Endothelial cell (in vitro differentiated cells): ENCODE measurements at places on chromosomes 2 and 18.

DNA sequence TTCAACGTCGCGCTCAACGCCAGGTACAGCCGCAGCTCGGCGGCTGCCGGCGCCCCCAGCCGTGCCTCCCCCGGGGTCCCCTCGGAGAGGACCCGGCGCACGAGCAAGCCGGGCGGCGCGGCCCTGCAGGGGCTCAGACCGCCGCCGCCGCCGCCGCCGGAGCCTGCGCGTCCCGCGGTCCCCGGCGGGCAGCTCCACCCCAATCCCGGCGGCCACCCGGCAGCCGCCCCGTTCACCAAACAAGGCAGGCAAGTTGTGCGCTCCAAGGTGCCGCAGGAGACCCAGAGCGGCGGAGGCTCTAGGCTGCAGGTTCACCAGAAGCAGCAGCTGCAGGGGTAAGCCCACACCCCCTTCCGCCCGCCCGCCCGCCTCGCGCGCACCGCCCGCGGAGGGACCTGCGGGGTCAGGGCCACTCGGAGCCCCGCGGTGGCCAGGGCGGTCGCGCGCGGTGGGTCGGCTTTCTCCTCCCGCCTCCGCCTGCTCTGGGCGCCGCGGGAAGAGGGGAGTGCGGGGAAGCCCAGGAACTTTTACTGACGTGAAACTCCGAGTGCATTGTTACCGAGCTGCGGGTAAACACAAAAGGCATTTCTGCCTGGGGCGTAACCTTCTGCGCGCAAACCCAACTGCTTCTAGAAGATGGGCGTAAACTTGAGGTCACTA, 861 bp downstream of the LTBP1 start:
- peak; percentile 46 for DNase-seq

DNA sequence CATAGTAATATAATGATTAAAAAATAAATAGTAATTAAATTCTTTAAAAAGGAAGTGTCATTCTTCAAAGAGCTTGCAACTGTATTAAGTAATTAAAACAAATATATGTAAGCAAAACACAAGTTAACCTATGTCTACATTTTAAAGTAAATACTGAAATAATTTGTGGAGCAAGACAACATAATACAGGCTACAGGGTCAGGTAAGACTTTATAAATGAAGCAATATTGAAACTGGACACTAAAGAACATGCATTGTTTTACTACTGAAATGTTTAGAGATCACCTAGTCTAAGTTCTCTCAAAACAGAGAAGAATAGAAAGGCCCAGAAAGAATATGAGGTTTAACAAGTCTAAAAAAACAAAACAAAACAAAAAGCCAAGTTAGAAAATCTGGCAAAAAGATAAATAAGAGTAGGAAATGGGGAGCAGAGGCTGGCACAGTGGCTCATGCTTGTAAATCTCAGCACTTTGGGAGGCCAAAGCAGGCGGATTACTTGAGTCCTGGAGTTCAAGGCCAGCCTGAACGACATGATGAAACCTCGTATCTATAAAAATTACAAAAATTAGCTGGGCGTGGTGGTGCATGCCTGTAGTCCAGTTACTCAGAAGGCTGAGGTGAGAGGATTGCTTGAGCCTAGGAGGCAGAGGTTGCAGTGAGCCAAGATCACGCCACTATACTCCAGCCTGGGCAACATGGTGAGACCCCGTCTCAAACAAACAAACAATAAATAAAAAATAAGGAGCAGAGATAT, 34.4 kb downstream of the VPS54 start:
- DNase-seq, result no peak

DNA sequence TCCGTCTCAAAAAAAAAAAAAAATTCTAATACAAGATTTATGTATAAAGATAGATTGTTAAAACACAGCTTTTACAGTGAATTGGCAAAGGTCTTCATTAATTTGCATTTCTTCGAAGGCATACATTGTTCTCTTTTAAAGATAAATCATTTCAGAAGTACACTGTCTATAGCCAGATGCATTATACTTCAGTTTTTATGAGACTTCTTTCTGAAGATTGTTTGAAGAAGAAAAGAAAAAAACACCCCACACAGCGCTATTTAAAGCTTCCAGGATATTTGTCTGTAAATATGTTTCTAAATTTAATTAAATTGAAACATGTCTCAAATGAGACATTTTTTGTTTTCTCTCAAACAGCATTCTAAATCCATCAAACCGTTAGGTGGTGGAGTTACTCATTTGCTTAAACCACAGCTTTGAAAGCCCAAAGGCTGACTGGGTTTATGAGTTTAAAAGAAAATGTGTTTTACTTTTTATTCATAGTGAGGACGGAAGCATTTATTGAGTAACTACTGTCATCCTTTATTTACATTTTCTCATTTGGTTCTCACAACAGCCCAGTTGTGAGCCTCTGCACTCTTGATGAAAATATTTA, 42.4 kb upstream of the C1GALT1C1L start:
- no peak for DNase-seq

DNA sequence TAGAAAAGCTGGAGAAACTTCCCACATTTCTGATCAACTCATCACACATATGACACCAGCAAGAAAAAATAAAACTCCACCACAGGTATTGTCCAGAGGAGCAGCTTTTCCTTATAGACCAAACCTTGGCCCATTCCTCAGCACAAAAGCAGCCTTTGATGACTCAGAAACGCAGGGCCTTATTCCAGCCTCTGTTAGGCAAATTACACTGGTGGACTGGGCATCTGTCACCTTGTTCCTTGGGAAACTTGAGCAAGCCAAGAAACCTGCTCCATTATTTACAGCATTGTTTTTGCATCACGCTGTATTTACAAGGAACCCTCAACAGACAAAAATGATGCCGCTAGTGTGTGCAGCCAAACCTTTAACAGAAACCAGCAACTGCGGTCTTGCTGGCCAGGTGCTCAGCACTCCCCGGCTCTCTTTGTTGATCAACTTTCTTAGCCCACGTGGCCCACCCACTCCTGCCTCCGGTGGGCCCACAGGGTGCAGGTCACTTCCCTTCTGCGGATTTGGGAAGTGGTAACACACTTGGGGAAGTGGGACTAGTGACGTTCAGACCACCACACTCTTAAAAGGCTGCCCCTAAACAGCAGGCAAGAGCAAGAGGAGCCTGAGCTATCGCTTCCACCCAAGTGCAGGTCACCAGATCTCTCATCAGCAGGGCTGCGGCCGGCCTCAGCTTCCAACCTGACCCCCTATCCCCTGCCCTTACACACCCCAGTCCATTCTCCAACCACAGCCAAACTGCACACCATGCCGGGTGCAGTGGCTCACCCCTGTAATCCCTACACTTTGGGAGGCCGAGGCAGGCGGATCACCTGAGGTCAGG, 1.5 kb downstream of the AP1S3 start:
- DNase-seq, result no peak

- no peak for DNase-seq
Measured at GRCh38 chr2:113058998-113059960, at the start of gene IL36RN. Gene IL36RN (plus strand): TSS chr2:113059198. CDS start chr2:113059439, 241 bp downstream.
